ENCODE measurements at places on chromosomes 7 and 10.

DNA sequence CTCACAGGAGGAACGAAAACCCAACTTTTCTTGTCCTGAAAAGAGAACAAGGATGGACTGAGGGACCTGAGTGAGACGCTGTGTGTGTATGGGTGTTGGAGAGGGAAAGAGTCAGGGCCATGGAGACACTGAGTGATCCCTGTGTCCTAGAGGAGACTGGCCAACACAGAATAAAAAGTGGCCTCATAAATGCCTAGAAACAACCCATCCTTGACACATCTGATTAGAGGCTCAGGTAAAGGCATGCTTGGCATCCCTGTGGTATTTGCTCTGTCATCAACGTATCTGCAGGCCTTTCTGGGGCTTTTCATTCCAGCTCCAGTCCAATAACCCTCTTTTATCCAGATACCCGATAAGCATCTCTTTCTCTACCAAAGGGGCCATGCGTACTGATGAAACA is 86.3 kb downstream of the FGFR2 start:
- DNase-seq, result no peak

DNA sequence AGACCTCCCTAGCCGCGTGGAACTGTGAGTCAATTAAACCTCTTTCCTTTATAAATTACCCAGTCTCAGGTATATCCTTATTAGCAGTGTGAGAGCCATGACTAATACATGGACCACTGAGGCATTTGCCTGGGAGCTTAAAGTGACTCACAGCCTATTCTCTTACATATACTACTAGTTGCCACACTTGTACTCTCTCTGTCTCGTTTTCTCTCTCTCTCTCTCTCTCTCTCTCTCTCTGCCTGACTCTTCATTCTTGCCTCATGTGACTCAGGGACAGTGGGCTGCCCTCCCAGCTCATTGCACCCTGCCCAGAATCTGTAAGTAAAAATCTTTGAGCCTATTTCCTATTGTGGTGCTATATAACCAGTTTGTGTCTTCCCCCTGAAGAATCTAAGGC is 238.5 kb upstream of the MAGI2 start:
- no peak for DNase-seq

GRCh38 chr7:25662841-25663800 is 434.8 kb upstream of the NPVF start:
- DNase-seq, result no peak

- no peak for DNase-seq
Measured at GRCh38 chr7:36736090-36736898, 12.0 kb upstream of the AOAH start.

- peak; percentile 35 for DNase-seq
Measured at GRCh38 chr7:116524609-116525297, at the start of gene CAV1. Gene CAV1, plus strand, starts transcription at chr7:116525036. Its CDS starts 27 bp downstream, at chr7:116525063.

GRCh38 chr7:5363729-5364128 is 59.9 kb downstream of the TNRC18 start:
- no peak for DNase-seq

DNA sequence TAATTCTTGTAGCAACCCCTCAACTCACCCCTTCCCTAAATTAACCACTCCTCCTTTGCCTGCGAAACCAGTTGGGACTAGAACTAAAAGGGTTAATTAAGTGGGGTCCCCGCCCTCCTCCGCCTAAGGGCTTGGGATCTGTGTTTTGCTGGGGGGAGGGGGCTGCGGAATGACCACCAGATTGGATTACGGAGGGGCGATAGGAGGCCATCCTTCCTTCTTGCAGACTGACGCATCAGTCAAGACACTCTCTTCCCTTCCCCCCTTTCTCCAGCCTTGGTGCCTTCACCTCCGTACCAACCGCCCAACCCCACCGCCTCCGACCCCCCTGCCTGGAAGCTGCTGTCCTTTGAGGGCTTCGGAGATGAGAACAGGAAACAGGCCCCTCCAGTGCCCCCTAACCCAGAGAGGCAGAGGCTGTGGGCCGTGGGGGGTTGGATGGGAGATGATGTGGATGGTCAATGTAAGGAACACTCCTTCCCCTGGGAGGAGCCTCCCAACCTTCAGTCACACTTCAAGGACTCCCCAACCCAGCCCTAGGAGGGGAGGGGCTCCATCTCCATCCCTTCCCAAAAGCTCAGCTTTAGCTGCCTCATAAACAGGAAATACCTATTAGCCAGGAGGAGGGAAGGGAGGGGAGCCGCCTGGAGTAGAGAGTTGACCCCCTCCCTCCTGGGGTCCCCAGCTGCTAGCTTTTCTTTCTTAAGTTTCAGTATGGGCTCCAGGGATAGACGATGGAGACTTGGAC is 997 bp upstream of the LDB1 start:
- peak; percentile 47 for DNase-seq

GRCh38 chr7:139602143-139602722 is 78.7 kb downstream of the CLEC2L start:
- DNase-seq, result peak; percentile 38

DNA sequence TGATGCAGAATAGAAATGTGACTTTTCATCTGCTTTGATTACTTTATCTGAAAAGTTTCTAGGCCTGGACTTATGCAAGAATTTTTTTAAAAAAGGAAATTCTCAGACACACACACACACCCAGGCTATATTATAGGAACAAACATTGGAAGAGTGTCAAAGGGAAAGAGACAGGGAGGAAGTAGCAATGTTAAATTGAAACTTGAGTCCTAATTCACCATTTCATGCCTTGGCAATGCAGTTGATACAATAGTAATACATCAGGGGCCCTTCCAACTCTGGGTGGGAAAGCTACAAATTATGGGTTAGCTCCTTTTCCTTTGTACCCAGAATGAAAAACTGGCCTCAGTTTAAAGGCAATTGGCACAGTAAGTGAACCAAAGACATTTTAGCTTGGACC is 258.0 kb upstream of the LYZL1 start:
- DNase-seq, result no peak
